ENCODE measurements at places on chromosomes 16 and 17.

DNA sequence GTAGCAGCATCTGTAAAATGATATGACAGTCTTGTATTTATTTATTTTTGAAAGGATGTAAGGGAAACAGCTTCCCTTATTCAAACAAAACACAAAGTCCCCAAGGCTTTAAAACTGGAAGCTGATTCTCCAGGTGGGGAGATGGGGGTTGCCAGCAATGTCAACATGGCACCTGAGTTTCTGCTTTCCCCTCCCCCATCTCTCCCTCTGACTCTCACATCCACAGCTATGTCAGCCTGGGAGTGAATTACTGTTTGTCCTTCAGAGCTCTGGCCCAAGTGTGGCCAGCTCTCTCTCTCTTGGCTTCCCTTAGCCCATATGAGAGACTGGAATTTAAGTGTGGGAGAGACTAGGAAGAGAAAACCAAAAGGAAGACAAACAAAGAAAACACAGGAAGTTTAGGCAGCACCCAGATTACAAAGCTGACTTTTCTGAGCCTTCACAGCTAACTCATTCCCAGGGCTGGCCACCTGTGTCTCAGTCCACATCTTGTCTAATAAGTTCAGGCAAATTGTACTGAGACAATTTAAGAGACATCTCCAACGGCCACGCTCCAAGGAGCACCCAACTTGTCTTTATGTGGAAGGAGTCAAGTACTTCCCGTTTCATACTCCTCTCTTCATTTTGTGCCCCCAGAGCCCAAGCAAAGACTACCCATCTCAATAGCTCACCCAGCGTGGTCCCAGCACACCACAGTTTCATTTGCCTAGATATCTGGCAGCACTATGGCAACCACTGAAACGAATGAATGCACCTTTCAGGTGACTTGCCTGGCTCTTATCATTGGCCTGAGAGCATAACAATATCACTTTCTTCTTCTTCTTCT is 69.2 kb downstream of the SOX9 start:
- DNase-seq: no peak

- DNase-seq: no peak
Observed at GRCh38 chr17:82386255-82386831, 14.8 kb downstream of the UTS2R start.

GRCh38 chr17:65820811-65821210 is 259.4 kb upstream of the AXIN2 start:
- DNase-seq: no peak

- no peak for DNase-seq
Observed at GRCh38 chr17:740240-741017, 8.0 kb downstream of the TLCD3A start.

DNA sequence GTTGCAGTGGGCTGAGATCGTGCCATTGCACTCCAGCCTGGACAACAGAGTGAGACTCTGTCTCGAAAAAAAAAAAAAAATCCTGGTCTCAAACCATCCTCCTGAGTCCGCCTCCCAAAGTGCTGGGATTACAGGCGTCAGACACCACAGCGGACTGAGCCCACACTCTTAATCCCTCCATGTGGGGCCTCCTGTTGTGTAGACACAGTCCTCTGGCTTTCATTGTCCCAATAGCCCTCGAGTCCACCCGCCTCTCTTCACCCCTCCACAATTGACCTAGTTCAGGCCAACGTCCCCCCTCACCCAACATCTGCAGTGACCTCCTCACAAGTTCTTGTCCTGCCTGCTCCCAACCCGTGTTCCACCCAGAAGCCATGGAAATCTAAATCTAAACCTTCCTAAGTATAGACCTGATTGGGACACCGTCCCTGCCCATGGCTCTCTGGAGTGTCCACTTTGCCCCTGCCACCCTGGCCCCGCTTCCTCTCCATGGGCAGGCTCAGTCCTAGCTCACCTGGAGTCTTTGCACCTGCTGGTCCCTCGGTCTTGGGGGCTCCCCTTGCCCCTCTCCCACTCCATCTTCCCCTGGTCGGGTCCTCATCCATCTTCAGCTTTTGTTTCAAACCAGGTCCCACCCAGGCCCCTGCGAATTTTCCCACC is 46.7 kb downstream of the HAPSTR1 start:
- no peak for DNase-seq

DNA sequence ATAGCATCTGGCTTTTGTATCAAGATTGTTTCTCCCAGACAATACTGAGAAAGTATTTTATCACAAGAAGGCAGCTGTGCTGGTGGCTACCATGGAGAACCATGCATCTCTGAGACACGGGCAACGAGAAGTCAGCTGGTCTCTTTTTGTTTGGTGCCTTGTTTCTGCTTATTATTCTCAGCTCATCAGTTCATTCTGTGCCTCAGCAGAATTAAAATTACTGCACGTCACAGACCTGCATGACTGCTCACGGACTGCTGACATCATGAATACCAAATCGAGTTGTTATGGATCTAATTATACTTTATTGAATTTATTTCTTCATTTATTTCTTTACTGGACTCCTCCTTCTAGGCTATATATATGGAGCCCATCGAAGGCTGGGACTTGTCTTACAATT is 19.0 kb upstream of the PMP22 start:
- DNase-seq: no peak

DNA sequence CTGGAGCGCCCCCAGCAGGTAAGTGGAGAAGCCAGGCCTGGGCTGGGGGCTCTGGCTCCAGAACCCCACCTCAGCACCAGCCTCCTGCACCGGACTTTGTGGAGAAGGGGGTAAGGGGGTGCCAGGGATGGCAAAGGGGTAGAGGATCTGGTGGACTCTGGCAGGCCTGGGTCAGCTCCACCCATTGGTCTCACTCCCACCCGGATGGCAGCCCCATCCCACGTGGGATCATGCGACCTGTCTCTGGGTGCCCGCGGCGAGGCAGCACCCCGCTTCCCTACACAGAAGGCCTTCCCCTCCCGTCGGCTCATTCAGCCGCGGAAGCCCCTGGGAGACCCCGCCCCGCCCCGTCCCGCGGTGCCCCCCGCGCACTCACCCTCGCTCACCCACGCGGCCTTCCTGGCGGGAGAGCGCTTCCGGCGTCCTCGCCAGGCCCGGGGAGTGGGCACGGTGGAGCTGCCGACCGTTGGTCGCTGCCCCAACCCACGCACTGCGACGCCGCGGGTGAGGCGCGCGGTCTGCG is 498 bp upstream of the PLEKHG4 start:
- DNase-seq: peak; percentile 15

GRCh38 chr16:89383095-89384003 is 107.0 kb downstream of the ANKRD11 start:
- no peak for DNase-seq

DNA sequence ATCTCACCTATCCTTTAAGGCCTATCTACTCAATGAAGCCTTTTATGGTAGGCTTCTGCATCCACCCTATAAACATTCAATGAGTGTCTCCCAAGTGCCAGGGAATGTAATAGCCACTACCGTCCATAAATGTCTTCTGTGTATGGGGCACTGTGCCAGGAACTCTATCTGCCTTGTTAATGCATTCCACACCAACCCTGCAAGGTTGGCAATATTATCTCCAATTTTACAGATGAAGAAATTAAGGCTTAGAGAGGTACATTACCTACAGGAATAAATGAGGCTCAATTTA is 20.0 kb downstream of the MAP3K14 start:
- DNase-seq: no peak

DNA sequence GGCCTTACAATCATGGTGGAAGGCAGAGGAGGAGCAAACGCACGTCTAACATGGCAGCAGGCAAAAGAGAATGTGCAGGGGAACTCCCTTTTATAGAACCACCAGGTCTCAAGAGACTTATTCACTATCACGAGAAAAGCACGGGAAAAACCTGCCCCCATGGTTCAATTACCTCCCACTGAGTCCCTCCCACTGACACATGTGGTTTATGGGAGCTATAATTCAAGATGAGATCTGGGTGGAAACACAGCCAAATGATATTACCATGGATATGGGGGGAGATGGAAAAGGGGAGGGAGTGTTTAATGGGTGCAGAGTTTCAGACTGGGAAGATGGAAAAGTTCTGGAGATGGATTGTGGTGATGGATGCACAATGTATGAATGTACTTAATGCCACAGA is 23.0 kb downstream of the TEKT5 start:
- no peak for DNase-seq

DNA sequence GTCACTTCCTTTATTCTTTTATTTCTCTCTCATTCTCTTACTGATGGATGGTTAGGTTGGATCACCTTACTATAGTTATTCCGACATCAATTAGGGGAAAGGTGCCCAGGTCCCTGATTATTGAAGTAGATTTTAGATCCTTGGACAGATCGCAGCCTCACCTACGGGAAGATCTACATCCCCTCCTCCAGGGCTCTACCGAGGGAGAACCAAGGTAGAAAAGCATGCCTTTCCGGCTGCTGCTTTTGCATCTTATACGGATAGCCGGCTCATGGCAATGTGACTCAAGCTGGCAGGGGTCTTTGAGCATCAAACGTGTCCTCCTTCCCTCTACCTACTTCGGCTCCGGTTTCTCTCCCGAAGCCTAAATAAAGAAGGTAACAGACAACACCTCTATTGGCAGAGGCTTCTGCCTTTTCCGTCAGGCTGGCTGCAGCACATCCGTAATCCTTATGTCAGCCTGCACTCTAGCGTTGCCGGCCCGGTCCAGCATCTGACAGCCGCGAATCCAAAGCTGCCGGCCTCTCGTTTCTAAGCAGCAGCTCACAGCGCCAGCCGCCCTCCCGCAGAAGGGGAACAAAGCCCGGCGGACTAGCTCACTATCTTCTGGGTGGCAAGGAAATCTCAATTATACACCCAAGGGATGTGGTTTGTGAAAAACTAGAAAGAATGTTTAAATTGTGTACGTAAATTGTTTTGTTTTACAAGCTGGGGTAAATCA is 46.9 kb downstream of the IRX6 start:
- no peak for DNase-seq

GRCh38 chr16:69329369-69330285 is 761 bp downstream of the PDF start:
- DNase-seq: no peak

DNA sequence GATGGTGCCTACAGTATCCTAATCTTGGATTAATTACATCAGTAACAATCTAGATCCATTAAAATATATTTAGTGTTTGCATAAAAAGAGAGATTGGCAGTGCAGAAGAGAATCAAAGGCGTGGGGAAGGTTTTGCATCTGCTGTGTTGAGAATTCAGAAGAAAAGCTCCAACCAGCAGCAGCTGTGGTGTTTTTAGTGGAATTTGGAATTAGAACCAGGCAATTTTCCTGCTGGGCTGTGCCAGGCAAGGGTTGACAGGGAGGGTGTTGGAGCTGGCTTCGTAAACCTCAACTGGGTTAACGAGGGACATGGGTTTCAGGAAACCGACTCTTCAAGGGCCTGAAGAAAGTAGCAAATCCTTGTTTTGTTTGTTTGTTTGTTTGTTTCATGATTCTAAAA is 107.8 kb upstream of the WSCD1 start:
- DNase-seq: no peak

GRCh38 chr16:10130538-10130937 is 51.7 kb downstream of the GRIN2A start:
- DNase-seq: no peak

GRCh38 chr16:54542805-54543505 is 256.4 kb upstream of the IRX3 start:
- no peak for DNase-seq

DNA sequence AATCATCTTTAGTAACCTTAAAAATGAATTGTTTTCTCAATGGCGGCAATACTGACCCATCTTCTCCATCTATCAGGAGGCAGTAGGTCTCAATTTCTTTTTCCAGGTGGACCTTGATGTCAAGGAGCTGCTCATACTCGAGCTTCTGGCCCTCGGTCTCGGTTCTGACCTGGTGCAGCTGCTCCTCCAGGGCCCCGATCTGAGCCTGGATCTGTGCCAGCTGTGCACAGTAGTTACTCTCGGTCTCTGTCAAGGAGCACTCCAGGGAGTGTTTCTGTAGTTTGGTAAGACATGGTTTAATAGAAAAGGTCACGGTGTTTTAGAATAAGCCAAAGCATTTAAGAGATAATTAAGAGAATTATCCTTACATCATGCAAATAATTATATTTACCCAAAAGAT is 4.9 kb downstream of the KRT27 start:
- DNase-seq: no peak

- DNase-seq: no peak
Observed at GRCh38 chr17:34291721-34292348, 6.3 kb downstream of the CCL11 start.

GRCh38 chr16:53855511-53855910 is 151.6 kb downstream of the FTO start:
- no peak for DNase-seq

DNA sequence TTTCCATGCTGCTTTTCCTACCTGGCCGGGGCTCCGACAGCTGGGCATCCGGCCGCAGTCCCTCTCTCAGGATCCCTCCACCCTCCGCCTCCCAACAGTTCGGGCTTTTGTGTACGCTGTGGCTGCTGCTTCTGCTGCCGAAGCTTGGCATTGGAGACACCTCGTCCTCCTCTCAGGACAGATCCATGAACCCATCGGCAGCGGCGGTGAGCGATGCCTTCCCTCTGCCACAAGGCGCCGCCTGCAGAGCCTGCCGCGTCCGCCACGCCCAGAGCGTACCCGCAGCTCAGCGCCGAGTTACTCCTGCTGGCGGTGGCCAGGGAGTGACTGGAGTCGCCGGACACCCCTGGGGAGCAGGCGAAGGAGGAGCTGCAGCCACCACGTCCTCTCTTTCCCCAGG is 2032.8 kb downstream of the TP53TG3F start:
- no peak for DNase-seq

- DNase-seq: no peak
Observed at GRCh38 chr17:54269881-54270280, 447.2 kb downstream of the KIF2B start.

DNA sequence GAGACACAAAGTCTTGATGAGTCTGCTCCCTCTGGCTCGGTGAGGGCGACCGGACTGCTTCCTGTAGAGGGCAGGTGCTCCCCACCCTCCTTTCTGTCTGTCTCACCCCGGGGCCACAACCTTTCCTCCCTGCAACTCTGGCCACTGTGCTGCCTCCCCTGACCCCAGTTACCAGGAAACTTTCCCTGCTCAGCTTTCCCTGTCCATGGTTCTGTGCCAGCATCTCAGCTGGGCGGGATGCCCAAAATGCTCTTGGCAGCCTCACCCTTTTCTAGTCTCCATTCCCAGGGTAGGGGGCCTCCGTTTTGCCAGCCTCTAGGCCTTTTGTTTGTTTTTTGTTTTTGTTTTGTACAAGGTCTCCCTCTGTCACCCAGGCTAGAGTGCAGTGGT is 1.4 kb downstream of the PLD2 start:
- no peak for DNase-seq
